ENCODE measurements at places on chromosomes 12 and 14. TPM values are rescaled to one million over a fixed set of nuclear protein-coding genes. Genes with fewer than 3 reads are reported as not detected.

- H3K36me3 ChIP-seq, result peaks cover 7% of the 10 kb centered on the region
- peak overlapping the region; percentile 9 for H3K4me3 ChIP-seq
- H3K27ac ChIP-seq, result peak overlapping the region; percentile 24
- H3K4me1 ChIP-seq, result peaks cover 40% of the 10 kb centered on the region
- peak; percentile 29 for DNase-seq
These were observed 3.9 kb downstream of the CTDSP2 start for GRCh38 chr12:57842342-57843294.

GRCh38 chr12:25959071-25959961 is 834 bp downstream of the RASSF8 start:
- H3K27me3 ChIP-seq, result no peaks in the 10 kb centered on the region
- peaks cover 5% of the 10 kb centered on the region for H3K36me3 ChIP-seq
- H3K4me3 ChIP-seq, result peak overlapping the region; percentile 94
- peak; percentile 85 for DNase-seq

The PTPRO gene
- 0.18 TPM for total RNA-seq

The NTF3 gene
- total RNA-seq, result 12.2 TPM
